ENCODE measurements at places on chromosomes 4 and X.

GRCh38 chr4:76442807-76443206, 7.8 kb downstream of the SHROOM3 start:
- DNase-seq, result no peak

DNA sequence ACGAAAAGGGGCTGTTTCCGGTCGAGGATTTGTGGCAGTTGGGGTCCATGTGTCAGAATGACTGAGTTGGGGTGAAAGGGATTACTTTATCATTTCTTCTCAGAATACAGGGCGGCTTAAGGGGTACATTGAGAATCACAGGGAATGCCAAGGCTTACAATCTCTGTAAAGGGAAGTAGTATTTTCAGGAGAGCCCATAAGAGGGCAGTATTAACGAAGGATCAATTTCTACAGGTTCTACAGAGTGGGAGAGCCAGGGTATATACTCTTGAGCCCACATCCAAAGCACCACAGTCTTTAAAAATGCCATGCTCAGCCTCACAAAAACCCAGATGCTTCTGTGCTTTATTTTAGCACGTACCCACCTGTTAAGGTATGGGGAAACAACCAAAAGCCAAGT, 67.7 kb upstream of the ZXDA start:
- DNase-seq, result no peak

- no peak for DNase-seq
Measured at GRCh38 chrX:66022632-66023384, 17.1 kb downstream of the VSIG4 start.

- no peak for DNase-seq
Measured at GRCh38 chr4:168385142-168385490, 66.6 kb upstream of the DDX60 start.

GRCh38 chr4:141656031-141656430, 19.6 kb downstream of the IL15 start:
- no peak for DNase-seq

DNA sequence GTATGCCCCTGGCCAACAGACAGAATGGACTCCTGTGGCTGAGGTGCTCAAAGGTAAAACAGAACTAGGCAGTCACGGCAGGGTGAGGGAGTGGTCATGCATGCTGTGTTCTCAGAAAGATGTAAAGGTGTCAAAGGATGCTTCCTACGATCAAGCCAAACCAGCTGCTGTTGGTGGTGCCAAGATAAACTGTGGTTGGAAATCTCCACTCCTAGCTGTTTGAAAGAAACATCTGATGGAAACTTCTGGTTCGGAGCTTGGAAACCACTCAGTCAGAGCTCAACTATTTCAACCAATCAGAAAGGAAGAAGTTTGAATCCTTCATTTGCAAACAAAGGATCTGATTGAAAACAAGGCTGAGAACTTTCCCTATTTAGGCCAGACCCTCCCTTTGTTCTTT, 68.5 kb upstream of the DDX60 start:
- no peak for DNase-seq

DNA sequence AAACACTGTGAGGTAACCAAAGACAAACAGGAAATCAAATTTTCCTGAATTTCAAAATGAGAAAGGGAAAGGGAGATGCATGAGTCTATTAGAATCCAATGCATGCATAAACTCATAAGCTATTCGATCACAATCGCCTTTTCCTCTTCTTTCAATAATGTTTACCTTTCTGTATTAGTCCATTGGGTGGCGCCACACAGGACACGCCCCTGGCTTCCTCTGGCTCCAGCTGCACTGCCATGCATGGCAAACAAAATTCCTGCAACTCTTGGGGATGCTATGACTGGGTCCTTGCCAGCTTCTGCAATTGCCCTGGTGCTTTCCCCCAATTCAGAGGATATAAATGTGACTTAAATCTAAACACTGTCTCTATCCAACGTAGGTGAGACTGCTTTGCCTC, 424.5 kb upstream of the PCDH7 start:
- DNase-seq, result no peak

GRCh38 chrX:106035064-106035463, 3.5 kb downstream of the SERPINA7 start:
- DNase-seq, result no peak

- DNase-seq, result no peak
Measured at GRCh38 chr4:183636923-183637322, 22.1 kb downstream of the RWDD4 start.

DNA sequence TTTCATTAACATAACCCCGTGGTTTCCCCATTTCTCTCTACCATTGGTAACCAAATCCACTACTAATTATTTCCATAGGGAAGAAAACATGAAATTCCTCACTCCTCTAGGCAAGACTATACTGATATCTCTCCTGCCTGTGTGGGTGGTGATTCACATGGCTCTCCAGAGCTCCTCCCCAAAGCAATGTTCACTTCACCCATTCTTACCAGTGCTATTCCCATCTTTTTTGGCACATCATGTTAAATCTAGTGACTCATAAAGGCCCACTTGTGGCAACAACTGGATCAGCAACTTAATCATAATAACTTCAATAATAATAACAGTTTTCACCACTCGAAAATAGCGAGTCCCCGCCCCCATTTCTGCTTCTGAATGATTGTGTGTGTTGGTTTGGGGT, 6.1 kb upstream of the HCCS start:
- no peak for DNase-seq

DNA sequence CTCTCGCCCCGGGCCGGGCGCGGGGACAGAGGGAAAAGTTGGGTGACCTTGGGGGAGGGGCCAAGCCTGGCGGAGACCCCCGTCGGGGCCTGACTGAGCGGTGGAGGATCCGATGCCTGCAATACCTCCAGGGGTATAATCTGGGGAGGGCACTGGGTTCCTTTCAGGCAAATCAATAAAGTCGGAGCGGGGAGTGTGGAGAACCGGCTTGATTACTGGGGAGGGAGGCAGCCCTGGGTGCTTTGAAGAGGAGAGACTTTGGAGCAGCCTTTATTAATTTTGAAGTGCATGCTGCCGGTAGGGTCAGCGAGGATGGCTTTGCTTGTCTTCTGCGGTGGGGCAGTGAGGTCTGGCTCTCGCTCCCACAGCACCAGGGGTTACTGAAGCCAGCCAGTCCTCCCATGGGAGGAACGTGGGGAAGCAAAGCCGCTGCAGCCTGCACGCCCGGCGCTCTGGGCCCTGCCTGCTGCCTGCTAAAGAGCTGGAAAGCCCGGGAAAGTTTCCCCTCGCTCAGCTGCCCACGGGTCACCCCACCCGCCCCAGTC, 403 bp upstream of the LGI2 start:
- DNase-seq, result peak; percentile 73

DNA sequence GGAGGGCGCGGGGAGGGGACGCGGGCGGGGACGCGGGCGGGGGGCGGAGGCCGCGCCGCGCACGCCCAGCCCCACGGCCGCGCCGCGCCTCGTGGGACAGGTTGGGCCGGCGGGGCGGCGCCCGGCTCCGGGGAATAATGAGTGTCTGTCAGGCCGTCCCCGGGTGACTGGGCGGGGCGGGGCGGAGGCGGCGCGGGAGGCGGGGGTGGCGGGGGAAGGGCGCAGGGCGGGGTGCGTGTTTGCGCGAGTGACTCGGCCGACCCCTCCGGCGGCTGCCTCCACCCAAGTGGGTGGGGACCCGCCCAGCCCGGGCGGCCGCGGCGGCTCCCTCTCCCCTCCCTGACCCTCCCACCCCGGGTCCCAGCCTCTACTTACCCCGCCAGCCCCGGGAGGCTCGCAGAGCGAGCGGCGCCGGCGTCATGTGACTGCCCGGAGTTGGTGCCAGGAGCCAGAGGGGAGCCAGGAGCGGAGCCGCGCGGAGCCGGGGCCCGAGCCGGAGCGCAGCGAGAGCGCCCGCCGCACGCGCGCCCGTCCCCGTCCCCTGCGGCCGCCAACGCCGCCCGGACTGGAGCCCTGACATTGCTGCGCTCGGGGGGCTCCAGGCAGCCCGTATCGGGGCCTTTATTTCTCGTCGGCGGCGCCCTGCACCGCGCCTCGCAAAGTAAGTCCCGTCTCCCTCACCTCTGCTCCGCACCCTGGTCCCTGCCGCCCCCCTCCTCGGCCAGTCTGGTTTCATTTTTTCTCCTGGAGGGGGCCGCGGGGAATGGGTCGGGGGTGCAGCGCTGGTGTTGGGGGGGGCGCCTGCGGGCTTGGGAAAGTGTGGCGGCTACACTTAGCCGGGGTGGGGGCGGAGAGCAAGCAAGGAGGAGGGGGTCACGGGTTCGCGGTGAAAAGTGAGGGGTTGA, at the start of gene KLF3:
Gene KLF3 (plus strand): TSS at position 399 of the 905 bp plus-strand sequence. CDS start 16,427 bp downstream, outside the sequence.
- DNase-seq, result peak; percentile 98

DNA sequence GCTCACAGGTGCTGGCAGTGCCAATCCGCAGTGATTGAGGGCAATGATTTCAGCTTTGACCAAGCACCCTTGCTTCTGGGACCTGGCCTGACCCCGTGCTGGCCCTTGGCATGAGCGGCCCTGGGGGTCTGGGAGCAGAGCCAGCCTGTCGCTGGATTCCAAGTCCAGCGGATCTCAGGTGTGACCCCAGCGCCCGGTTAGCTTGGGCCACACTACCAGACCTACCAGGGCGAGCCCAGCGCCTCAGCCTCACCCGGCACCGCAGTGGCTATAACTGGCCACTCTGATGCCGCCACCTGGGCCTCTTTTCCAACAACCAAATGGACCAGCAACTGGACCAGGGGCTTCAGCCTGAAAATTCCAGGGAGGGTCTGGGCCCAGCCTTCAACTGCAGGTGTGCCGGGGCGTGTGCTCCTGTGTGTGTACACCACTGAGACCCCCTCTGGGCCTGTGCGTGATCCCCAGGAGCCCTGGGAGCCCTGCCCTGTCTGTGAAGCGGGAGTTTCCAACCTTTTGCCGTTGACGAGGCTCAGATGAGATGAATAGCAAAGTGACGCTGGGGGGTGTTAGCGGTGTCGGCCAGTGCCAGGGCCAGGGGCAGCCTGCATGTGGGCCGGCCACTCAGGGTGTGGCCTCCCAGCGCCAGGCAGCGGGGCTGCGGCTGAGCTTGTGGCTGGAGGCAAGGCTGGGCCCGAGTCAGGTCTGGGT, 658 bp downstream of the SH3TC1 start:
- DNase-seq, result no peak

DNA sequence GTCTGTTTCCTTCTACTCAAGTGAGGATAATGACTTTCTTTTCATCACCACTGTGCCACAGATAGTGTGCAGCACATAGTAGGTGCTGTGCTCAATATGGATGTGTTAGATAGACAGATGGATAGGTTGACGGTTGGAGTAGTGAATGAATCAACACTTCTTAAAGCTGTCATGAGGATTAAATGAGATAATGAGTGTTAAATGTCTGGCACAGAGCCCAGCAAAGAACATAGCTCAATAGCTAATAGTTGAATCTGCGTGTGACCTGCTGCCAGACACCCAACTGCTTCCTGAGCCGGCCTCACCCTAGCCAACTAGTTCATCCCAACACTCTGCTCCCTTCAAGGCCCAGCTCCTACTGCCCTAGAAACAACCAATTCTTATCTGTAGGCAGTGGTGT, 67.7 kb upstream of the PJA1 start:
- DNase-seq, result no peak
